ENCODE measurements at places on chromosomes 3 and 15.

GRCh38 chr15:53658255-53658654 is 101.2 kb downstream of the WDR72 start:
- peak; percentile 35 for DNase-seq

- DNase-seq: peak; percentile 81
Measured at GRCh38 chr3:183824761-183825455, 469 bp downstream of the MAP6D1 start.

GRCh38 chr3:57815036-57815435 is 58.9 kb downstream of the SLMAP start:
- no peak for DNase-seq

GRCh38 chr3:114128231-114128630 is 50.6 kb downstream of the DRD3 start:
- no peak for DNase-seq

DNA sequence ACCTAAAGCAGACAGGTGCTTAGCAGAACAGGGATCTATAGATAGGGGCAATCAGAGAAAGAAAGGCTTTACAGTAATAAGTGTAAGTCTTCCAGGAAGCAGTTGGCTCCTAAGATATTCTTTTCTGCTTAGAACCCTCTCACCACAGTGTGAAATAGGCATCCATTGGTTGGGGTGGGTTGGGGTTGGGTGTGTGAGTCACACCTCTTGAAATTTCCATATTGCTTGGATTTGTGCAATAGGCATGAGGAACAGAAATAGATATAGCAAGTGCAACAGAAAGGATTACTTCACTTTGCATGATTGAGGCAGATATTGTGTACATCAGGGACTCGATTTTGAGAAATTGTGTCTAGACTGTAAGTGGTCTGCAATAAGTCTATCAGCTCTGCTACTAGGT is 200.1 kb upstream of the GAP43 start:
- DNase-seq: no peak

GRCh38 chr3:4061195-4061594 is 242.0 kb upstream of the SETMAR start:
- DNase-seq: no peak

DNA sequence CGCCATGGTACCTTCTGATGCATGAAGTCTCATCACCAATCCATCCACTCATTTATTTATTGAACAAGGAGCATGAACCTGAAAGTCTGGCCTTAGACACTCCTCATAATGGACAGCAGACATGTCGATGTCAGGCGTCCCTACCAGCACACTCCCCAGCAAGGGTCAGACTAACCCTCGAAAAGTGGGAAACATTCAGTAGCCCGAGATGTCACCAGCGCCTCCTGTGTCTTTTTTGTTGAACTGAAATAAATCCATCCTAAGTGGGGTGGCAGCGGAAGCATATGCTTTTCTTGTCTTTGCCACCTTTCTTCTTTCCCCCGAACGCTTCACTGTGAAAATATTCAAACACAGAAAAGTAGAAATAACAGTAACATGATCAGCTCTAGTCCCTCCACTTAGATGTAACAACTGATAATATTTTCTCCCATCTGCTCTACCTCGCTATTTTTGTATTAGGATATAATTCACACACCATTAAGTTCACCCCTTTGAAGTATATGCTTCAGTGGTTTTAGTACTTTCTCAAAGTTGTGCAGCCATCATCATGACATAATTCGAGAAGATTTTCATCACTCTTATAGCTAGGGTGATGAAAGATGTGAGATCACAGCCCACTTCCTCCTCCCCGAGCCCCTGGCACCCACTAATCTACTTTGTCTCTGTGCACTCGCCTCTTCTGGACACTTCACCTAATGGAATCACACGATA is 121.6 kb downstream of the ADAMTS17 start:
- no peak for DNase-seq

GRCh38 chr3:195052939-195053338 is 218.0 kb downstream of the XXYLT1 start:
- DNase-seq: no peak

GRCh38 chr3:52469001-52469400 is 13.6 kb downstream of the NISCH start:
- DNase-seq: no peak

DNA sequence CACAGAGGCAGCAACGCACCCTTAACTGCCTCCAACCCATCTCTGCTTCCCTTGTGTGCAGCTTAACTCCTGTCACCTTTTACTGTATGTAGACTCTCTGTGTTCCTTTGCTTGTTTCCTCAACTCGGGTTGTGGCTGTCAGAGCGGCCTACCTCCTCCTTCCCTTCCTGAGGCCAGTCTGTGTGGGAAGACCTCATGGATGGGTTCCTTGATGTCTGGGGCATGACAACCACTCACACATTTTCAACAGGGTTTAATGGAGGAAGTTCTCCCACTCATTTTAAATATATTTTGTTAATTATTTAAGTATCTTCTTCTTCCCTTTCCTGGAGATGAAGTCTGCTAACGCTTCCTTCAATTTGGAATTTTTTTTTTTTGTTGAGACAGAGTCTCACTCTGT is 1.8 kb upstream of the CSPG5 start:
- DNase-seq: no peak

DNA sequence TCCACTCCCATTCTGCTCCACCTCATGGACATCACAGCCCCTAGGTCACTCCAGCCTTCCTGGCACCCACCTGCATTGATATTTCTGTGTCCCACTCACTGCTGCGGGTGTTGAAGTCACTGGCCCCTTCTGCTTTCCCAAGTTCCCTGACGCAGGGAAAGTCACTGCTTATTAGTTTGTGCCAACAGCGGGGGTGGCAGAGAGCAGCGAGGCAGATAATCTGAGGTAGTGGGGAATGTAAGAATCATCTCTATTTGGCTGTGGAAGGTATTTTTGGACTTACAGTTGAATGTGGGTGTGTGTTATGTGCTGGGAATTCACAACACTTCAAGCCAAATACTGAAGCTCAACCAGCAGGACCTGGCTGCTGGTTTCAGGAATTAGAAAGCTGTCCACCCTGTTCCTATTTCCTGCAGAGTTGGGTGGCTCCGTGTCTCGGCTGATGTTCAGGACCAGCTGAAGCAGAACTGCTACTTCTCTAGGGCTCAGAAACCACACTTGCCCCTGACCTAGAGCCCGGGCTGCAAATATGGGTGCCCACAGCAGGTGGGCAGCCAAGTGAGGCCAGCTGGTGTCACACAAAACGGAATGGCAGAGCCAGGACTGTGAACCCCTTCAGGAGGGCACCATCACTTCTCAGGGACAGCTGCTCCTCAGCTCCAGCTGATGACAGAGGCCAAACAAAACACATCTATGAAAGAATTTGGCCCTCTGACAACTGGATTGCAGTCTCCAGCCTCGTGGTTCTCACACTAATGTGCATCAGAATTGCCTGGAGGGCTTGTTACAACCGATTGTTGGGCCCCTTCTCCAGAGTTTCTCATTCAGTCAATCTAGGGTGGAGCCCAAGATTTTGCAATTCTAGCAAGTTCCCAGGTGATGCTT is 57.7 kb downstream of the SEMA5B start:
- no peak for DNase-seq

DNA sequence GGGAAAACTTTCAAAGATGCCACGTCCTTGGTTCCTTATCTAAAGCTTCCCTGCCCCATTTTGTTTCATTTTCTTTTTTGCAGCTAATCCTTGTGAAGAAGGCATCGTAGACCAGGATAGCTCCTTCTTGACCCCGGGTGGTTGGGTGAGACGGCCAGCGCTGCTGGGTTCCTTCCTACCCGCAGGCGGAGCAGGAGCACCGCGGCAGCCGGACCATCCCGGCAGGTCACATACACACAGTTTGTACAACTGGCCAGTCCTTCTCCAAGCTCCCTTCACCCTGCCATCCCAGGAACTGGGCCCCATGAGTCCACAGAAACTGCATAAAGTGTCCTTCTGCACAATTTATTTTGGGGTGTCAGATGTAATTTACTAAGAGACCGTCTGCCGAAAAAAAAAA is 83.9 kb downstream of the MEGF11 start:
- DNase-seq: no peak

DNA sequence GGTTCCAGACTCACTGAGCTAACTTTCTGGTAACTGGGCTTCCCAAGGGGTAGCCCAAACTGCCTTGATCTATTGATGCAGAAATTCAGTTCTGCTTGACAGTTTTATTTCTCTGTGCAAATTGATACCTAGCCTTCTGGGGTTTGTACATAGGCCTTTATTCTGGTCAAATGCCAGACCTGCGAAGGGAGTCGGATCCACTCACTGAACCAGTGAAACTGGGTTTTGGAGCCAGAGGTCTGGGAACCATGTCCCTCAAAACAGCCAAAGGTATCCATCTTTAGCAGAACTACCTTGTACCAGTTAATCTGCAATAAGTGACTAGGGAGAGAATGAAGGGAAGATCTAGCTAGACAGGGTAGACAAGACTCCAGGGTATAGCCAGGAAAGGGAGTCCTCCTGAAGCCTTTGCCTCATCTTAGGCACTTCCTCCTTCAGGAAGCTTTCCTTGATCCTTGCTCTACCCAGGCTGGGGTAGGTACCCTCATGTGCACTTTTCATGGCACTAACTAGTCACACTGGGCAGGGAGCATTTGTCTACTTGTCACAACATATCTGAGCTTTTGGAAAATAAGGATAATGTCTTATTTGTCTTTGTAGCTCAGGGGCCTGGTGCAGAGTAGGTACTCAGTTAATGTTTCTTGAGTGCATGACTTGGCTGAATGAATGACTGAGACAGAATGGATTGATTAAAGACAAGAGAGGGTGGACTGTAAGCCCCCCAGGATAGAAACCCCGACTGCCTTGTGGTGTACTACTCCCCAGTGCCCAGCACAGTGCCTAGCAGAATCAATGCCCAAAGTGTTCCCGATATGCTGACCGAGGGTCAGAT is 1.4 kb upstream of the SNX33 start:
- no peak for DNase-seq

- no peak for DNase-seq
Measured at GRCh38 chr15:34850121-34850520, 54.8 kb upstream of the ACTC1 start.

- DNase-seq: no peak
Measured at GRCh38 chr15:67133738-67134066, 68.3 kb downstream of the SMAD3 start.

- no peak for DNase-seq
Measured at GRCh38 chr3:58657571-58658141, 8.9 kb downstream of the FAM3D start.

- no peak for DNase-seq
Measured at GRCh38 chr3:195601382-195601781, 17.6 kb upstream of the APOD start.

- no peak for DNase-seq
Measured at GRCh38 chr15:41606997-41607396, 48.0 kb downstream of the TYRO3 start.

GRCh38 chr3:62911526-62911925 is 36.3 kb upstream of the CADPS start:
- no peak for DNase-seq

DNA sequence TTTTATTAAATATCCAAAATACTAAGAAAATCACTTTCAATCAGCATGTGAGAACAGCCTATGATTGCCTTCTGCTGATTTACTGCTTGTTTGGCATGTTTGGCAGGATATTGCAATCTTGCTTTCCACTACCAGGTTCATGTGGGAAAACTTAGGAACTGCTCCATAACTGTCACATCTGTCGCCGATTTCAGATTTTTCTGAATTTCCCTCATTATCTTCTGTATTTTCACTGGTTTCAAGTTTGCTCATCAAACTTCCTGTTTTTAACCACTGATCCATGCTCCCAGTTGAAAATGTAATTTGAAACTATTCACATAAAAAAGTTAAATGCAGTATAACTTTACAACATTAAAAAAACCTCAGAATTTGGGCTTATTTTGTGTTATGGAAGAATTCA is 93.0 kb downstream of the NFKBIZ start:
- DNase-seq: no peak

DNA sequence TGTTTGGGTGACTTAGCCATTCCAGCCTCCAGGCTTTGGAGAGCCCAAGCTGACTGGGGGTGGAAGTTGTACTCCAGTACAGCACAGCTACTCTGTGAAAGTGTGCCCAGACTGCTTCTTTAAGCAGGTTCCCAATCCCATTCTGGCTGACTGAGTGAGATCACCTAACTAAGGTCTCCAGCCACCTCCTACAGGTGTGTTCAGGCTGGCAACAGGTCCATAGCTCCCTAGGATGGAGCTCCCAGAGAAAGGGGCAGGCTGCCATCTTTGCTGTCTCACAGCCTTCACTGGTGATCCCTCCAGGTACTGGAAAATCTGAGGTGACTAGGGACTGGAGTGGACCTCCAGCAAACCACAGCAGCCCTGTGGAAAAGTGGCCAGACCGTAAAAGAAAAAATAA is 445.3 kb upstream of the KCNMB2 start:
- DNase-seq: no peak

DNA sequence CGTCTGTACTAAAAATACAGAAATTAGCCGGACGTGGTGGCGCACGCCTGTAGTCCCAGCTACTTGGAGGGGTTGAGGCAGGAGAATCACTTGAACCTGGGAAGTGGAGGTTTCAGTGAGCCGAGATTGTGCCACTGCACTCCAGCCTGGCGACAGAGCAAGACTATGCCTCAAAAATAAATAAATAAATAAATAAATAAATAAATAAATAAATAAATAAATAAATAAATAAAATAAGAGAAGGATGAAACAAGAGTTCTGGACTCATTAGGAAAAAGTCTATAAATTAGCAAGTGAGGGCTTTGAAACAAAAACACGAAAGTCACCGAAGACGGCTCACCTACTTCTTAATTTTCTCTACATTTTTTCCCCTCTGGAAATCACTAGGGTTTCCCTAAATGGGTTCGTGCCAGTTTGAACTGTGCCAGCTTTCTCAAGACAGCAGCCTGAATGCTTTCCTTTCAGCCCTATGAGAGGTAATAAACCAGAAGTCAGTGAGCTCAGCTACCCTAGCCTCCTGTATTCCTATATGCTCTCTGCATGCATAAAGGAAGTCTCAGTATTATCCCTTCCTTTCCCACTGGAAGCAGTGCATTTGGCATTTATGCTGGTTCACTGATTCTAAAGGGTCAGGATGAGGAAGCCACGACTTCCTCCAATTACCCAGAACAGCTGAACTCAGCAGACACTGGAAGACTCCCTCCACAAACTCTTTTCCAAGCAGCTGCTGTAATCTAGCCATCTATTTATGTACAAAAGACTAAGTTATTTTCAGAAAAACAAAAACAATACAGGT is 266.9 kb downstream of the ZBBX start:
- DNase-seq: no peak

Data from NCI-H1417 (cell line).